Stimulated activated CD8-positive, alpha-beta memory T cell treated with anti-CD3 and anti-CD28 coated beads, Interleukin-7, amount 100 ng/mL, for 48 hours (primary cell): ENCODE measurements at places on chromosomes 6 and 20.

DNA sequence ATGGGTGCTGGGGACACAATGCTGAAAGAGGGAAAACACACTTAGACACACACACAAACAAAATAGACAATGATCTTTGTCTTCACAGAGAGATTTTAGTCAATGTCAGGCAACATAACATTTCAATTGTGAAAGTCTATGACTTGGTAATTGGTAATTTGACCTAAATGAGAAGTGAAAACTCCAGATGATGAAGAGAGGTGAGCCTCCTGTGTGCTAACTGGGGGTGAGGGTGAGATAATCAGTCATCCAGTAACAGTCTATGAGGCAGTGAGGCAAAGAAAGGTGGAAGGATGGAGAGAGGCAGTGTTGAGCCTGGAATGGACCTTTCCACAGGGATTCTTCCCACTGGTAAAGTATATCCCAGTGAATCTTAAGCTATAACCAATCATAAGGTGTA, 744.2 kb downstream of the MAFB start:
- no peak for DNase-seq

GRCh38 chr20:41044409-41045062, 15.9 kb downstream of the TOP1 start:
- DNase-seq, result no peak

DNA sequence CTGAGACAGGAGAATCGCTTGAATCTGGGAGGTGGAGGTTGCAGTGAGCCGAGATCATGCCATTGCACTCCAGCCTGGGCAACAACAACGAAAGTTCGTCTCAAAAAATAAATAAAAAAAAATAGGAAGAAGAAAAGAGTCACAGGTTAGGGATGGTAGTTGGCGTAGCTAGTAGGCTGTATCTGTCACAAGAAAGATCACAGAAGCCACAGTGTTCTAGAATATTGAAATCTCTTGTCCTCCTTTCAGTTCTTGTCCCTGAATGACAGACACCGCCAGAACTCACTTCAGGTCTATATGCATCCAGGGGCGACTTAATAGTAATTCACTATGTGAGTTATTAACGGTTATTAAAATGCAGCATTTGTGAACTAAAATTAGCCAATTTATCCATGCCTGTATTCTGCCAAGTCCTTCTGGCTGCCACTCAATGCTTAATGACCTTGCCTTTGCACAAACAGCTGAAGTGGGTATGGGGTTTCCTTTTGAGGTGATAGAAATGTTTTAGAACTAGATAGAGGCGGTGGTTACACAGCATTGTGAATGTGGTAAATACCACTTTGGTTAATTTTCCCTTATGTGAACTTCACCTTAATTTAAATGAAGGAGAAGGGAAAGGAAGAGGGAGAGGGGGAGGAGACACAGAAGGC, 41.3 kb upstream of the ZMYND8 start:
- no peak for DNase-seq

DNA sequence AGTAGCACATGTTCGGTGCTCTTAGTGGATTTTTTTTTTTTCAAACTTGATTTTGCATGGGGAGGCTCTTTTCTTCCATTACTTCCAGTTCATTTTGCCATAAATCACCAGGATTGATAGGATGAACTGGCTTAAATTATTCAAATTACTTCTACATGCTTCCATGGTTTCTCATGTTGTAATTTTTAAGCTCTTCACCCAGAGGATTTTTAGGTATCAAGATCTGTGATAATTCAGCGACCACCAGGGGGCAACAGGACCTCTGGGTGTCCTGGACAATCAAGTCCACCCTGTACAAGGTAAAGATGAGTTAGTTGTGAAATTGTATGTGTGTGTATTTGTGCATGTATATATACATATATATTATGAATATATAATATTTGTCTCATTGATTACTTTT, 4.2 kb upstream of the EPHA7 start:
- no peak for DNase-seq

DNA sequence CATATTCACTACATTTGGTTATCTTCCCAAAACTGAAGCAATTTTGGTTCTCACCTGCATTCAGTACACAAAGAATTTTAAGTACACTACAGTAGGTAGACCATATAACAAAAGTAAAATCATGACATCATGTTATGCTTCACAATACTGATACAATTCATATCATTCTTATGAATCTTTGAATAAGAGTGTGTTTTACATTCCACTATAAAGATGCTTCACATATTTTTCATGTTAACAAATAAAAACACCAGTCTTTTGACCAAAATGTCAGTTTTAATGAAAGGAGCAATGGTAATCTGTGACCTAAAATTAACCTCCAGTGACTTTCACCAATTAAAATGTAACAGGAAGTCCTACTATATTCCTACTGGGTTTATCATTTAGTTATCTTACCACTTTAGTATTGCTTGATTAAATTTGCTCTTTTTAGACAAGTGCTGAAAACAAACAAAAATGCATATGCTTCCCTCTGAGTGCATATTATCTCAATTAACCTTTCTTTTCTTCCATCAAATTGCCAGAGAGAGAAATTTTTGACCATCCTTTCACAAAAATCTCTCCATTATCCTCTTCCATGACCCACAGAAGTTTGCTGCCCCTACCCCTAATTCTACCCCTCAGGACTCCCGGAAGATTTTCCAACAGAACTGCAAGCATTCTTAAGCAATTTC, 49.3 kb downstream of the PHIP start:
- no peak for DNase-seq

DNA sequence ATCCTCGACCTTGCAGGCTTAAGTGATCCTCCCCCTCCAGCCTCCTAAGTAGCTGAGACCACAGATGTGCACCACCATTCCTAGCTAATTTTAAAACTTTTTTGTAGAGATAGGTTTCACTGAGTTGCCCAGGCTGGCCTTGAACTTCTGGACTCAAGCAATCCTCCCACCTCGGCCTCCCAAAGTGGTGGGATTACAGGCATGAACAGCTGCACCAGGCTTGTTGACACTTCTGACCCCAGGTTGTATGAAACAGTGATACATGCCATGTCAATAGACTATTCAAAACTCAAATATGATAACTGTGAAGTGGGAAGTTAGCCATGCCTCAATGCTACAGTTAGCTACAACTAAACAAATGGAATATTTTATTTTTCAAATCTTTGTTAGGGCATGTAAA, 20.1 kb upstream of the SHLD1 start:
- no peak for DNase-seq

GRCh38 chr20:36399147-36399968, 93.2 kb downstream of the DLGAP4 start:
- DNase-seq, result no peak

GRCh38 chr20:59972037-59972801, 14.0 kb downstream of the CDH26 start:
- DNase-seq, result no peak

GRCh38 chr20:35626386-35627001, 10.9 kb downstream of the SPAG4 start:
- no peak for DNase-seq

- DNase-seq, result no peak
Measured at GRCh38 chr20:6827472-6827871, 60.0 kb downstream of the BMP2 start.

- peak; percentile 71 for DNase-seq
Measured at GRCh38 chr6:27157459-27158315, 89.8 kb upstream of the PRSS16 start.

GRCh38 chr6:144178323-144178722, 28.0 kb downstream of the STX11 start:
- DNase-seq, result no peak

GRCh38 chr6:34093854-34094430, 51.9 kb downstream of the GRM4 start:
- no peak for DNase-seq

DNA sequence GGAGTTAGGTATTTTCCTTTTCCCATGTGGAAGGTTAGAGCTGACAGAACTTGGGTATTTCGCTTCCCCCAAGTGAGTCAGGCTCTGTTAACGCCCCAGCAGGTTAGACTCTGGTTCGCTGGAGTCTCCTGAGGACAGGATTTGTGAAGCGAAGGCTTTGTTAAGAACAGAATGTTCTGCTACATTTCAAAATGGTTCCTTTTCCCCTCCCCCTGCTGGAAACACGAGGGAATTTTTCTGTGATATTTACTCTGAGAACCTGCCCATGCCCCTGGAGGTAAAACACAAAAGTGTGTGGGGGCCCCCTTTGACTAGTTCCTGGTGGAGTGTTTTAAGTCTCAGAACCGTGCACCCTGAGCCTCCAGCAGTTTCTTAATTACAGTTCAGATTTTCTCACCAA, 731.4 kb upstream of the CITED2 start:
- DNase-seq, result no peak

GRCh38 chr6:129744201-129744879, 34.4 kb upstream of the ARHGAP18 start:
- DNase-seq, result no peak

GRCh38 chr6:44917430-44917829, 410.7 kb upstream of the RUNX2 start:
- DNase-seq, result no peak

DNA sequence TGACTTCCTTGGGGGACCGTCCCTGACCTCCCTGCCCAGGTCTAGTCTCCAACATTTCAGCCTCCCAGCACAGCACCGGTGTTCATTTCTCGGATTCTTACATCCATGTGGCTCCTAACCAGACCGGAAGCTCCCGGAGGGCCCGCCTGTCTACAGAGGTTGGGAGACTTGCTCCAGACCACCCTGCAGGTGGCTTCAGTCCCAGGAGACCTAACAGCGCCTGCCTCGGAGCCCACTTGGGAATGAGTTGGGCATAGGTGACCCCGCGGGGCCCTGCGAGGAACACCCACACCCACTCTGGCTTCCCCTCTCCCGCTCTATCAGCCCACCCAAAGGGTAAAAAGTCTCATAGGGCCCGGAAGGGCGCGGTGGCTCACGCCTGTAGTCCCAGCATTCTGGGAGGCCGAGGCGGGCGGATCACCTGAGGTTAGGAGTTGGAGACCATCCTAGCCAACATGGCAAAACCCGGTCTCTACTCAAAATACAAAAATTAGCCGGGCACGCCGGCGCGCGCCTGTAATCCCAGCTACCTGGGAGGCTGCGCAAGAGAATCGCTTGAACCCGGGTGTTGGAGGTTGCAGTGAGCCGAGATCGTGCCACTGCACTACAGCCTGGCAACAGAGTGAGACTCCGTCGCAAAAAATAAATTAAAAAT, 5.4 kb downstream of the DPPA5 start:
- no peak for DNase-seq

DNA sequence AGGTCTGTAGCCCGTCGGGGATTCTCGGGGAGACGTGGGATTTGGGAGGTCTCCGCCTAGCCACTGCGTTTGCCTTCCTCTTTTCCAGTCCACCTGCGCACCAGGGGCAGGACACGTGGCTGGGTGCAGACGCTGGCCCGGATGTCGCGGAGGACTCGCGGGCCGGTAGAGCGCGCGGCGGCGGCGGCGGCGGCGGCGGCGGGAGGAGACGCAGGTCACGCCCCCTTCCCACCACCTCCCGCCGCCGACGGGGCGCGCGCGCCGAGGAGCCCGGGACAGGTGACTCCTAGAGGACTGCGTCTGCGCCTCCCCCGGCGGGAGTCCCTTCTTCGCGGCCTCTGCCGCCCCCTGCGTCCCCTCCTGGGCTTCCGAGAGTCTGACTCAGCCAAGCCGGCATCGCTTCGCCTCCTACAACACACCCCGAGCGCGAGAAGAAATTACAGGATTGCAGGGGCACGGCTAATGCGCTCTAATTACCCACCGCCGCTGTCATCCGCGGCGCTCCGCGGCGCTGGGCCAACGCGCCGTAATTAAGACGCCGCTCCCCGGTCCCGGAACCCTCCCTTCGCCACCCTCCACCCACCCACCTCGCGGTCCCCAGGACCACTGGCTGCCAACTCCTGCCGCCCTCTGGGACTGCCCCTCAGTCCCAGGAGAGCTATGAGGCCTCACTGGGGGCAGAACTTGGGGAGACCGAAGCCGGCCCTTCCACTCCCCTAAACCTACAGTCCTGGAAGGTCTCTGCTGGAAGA, 124.5 kb downstream of the MRPL14 start:
- peak; percentile 50 for DNase-seq

GRCh38 chr6:165662041-165662748, 846 bp downstream of the PDE10A start:
- DNase-seq, result no peak

DNA sequence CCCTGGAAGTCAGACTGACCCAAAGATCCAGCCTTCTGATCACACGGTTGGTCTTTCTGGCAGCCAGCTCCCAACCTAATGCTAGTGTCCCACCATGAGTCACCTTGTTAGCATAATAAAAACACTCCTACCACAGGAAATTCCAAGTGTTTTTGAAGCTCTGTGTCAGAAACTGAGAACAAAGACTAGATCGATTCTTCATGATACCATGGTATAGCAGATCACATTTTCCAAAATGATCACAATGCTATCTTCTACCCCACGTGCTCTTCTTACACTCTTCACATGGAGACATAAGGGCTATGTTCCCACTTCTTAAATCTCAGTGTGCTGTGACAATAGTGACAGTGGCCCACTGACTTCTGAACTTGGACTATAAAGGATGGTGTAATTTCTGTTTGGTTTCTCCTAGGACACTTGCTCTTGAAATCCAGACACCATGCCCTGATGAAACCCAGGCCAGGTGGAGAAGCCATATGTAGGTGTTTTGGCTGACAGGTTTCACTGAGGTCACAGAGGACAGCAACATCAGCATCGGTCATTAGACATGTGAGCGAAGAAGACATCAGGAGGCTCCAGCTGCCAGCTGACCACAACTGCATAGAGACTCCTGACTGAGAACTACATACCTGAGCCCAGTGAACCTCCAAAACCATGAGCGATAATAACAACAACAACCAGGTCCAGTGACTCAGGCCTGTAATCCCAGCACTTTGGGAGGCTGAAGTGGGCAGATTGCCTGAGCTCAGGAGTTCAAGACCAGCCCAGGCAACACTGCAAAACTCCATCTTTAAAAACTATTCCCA, 57.5 kb downstream of the MKKS start:
- DNase-seq, result no peak

- no peak for DNase-seq
Measured at GRCh38 chr6:25535632-25536225, 116.3 kb upstream of the SCGN start.

DNA sequence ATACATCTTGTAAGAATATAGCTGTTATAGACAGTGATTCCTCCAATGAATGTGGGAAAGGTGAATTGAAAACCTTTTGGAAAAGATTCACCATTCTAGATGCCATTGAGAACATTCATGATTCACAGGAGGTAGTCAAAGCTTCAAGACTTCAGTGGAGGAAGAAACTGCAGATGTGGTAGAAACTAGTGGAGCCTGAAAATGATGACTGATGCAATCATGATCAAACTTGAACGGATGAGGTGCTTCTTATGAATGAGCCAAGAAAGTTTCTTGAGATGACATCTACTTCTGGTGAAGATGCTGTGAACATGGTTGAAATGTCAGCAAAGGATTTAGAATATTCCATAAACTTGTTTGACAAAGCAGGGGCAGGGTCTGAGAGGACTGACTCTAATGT, 66.7 kb upstream of the C6orf118 start:
- DNase-seq, result no peak
